ENCODE measurements at places on chromosomes 2 and 18. TPM values are rescaled to one million over a fixed set of nuclear protein-coding genes. Genes with fewer than 3 reads are reported as not detected.

The TRIM43 gene
- 2.3 TPM for total RNA-seq

The LIMS3 gene
- 0.98 TPM for total RNA-seq

DNA sequence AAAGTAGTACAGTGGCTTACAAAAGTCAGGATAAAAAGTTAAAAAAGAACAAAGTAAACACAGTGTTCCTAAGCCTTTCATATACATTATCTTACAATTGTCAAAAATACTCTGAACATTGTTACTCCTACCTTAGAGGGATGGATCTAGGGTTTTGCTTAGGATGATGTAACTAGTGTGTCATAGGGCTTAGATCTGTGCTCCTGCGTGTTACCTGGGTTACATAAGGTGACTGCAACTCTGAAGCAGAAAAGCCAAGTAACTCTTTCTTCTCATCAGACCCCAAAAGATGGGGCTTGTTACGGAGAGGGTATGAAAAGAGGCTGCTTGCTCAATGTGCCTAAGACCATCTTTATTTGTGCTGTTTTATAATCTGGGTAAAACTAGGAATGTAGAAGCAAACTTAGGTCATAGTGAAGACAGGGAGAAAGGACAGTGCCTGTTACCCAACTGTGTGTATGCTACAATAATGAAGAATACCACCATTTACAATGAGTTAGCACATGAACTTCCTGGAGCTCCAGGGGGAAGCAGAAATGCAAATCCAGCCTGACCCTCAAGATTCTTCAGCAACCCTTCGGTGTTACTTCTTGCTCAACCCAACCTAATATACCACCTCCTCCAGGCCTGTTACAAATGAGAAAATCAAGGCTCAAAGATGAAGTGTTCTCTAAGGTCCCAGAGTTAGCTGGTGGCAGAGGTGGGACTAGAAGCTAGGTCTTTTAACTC is 42.0 kb upstream of the STK17B start:
- peaks cover 14% of the 10 kb centered on the region for H3K36me3 ChIP-seq
- H3K4me3 ChIP-seq = no peak overlapping the region
- peaks cover 2% of the 10 kb centered on the region for H3K27me3 ChIP-seq
- no peak for DNase-seq

GRCh38 chr2:239944694-239945551 is 80.2 kb downstream of the NDUFA10 start:
- H3K4me3 ChIP-seq = peak overlapping the region; percentile 30
- H3K4me1 ChIP-seq = peaks cover 14% of the 10 kb centered on the region

DNA sequence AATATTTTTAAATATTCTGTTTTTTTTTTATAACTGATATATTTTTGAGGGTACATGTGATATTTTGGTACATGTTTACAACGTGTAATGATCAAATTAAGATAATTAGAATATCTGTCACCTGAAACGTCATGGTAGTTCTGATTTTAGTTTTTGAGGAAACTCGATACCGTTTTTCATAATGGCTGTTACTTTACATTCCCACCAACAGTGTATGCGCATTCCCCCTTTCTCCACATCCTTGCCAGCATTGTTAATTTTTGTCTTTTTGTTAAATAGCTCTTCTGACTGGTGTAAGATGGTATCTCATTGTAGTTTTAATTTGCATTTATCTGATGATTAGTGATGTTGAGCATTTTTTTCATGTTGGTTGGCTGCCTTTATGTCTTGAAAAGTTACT is 206.8 kb upstream of the STON1 start:
- H3K27me3 ChIP-seq = peaks cover 2% of the 10 kb centered on the region
- H3K27ac ChIP-seq = peak overlapping the region; percentile 41

The DLX1 gene
- total RNA-seq = 0.61 TPM

DNA sequence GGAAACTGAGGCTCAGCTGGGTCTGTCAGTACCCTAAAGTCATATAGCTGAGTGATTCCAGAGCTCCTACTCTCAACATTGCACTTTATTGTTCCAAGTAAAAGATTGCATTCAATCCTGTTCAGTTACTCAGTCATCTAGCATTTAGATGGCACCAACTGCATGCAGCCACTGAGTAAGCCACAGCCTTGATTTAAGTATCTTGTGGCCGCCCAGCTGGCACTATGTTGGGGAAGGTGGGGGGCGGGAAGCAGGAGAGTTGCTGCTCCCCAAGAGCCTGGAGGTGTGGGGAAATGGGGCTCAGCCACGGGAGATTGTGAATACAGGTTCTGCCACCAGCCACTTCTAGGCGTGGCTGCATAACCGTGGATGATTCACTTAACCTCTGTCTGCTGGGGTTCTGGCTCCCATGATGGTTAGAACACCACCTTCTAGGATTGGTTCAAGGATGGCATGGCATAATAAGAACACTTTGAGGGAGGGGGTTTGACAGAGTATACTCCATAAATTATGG is 17.1 kb downstream of the ZFP36L2 start:
- peaks cover 4% of the 10 kb centered on the region for H3K27me3 ChIP-seq
- no peaks in the 10 kb centered on the region for H3K36me3 ChIP-seq
- no peaks in the 10 kb centered on the region for H3K4me1 ChIP-seq
- no peak overlapping the region for H3K4me3 ChIP-seq

The EFEMP1 gene
- 1.2 TPM for total RNA-seq

- no peaks in the 10 kb centered on the region for H3K36me3 ChIP-seq
- H3K27ac ChIP-seq = no peak overlapping the region
- peaks cover 15% of the 10 kb centered on the region for H3K4me1 ChIP-seq
Measured at GRCh38 chr2:129319422-129319717, 660.1 kb upstream of the RAB6C start.

The RAX gene
- total RNA-seq = not detected

The FAM117B gene
- 28.9 TPM for total RNA-seq

GRCh38 chr2:241967467-241968144 is 98.1 kb downstream of the RTP5 start:
- H3K36me3 ChIP-seq = no peaks in the 10 kb centered on the region
- peaks cover 4% of the 10 kb centered on the region for H3K27me3 ChIP-seq
- peak; percentile 62 for DNase-seq
- no peak overlapping the region for H3K27ac ChIP-seq

DNA sequence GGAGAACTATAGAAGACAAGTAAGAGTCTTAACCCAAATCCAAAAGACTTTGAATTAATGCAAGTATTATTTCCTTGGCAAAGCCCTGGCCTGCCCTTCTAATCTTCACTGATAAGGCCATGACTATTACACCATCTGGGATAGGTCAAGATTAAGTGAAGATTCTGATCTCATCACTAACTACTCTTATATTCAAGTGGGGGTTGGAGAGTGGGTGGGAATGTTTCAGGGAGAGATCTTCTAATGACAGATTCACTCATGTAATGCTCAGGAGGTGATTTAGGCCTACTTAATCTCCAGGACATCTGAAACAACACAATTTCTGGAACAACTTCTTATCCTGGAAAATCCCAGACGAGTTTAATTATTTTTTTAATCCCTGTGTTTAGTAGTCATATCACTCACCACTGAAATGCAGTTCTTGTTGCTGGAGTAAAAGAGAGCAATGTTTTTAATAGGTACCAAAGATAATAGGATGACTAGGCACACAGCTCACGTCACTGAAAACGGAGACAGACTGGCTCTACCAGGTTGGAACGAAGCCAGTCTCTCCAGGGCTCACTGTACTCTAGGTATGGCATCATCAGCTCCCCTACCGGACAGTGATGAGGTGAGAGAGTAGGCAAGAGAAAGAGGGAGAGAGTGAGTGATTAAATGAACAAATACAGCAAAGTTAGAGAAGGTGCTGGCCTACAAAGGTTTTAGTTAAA is 133.1 kb downstream of the NCKAP5 start:
- no peaks in the 10 kb centered on the region for H3K27me3 ChIP-seq
- H3K27ac ChIP-seq = no peak overlapping the region
- H3K4me1 ChIP-seq = no peaks in the 10 kb centered on the region
- no peak overlapping the region for H3K4me3 ChIP-seq
- H3K36me3 ChIP-seq = no peaks in the 10 kb centered on the region
